ENCODE measurements at places on chromosomes 5 and 9.

DNA sequence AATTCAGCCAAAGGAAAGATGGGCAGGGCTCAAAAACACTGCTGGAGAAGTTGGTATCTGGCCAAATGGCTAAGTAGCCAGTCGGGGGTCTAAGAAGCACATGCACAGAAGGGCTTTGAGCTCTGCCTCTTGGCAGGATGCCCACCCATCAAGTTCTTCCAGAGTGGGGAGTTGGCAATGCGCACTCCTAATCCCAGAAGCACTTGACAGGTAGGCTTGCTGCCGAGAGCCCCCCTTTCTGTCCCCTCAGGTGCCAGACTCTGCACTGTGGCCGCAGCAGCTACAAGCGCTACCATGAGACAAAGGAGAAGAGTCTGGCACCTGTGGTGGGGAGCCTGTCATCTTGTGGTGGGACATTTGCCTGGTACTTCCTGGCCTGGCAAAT, 252.9 kb upstream of the SLC24A2 start:
- DNase-seq = no peak

GRCh38 chr5:82349652-82350051, 71.5 kb upstream of the RPS23 start:
- DNase-seq = no peak

GRCh38 chr9:8315211-8315610, 515.6 kb upstream of the DMAC1 start:
- no peak for DNase-seq

- DNase-seq = no peak
Observed at GRCh38 chr5:71744009-71744790, 25.1 kb downstream of the CARTPT start.

- no peak for DNase-seq
Observed at GRCh38 chr5:106142116-106142515, 1528.6 kb downstream of the EFNA5 start.

- DNase-seq = no peak
Observed at GRCh38 chr9:123469282-123469681, 113.3 kb downstream of the CRB2 start.

- DNase-seq = no peak
Observed at GRCh38 chr5:135240781-135241360, 158.2 kb downstream of the MACROH2A1 start.
